ENCODE measurements at places on chromosomes 7 and 10.

DNA sequence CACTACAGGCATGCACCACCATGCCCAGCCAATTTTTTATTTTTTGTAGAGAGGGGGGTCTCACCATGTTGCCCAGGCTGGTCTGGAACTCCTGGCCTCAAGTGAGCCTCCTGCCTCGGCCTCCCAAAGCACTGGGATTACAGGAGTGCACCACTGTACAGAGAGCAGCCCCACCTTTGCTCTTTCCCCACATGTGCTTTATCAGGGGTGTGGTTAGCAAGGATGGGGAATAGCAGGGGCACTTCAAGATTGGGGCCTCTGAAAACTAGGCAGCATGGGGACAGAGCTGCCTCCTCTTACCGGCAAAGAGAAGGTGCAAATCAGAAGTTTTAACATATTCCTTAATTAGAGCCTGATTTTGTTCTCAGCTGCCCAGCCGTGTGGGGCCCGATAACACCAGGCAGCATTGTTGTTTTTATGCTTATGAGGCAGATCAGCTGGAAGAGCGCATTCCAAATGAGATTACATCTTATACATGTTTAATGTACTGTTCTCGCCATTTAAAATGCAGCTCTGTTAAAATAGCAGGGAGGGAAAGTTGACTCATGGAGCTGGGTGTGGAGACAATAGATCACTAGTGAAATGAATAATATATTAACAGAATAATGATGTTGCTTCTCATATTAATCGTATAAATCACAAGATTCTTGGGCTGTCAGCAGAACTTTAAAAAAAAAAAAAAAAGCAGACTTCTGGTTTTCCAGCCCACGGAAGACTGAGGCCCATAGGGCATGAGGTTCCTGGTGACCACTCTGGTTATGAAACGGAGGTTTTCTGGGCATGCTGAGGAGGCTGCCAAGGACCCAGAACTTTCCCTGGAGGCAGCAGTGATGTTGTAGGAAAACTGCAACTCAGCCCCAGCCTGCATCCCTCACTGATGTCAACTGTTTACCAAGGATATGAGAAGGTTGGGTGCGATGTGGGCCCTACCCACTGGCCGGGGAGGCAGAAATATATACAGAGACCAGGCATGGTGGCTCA is 62.5 kb downstream of the TMEM130 start:
- no peak for DNase-seq

DNA sequence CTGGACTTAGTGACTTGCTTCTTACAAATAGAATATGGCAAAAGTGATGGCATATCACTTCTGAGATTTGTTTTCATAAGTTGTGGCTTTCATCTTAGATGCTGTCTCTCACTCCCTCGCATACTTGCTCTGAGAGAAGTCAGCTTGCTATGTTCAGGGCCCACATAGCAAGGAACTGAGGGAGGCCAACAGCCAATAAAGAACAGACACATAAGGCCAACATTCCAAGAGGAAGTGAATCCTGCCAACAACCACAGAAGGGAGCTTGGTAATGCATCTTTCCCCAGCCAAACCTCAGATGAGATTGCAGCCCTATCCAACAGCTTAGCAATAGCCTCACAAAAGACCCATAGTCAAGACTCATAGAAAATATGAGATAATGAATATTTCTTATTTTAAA is 39.2 kb upstream of the DMTF1 start:
- no peak for DNase-seq

DNA sequence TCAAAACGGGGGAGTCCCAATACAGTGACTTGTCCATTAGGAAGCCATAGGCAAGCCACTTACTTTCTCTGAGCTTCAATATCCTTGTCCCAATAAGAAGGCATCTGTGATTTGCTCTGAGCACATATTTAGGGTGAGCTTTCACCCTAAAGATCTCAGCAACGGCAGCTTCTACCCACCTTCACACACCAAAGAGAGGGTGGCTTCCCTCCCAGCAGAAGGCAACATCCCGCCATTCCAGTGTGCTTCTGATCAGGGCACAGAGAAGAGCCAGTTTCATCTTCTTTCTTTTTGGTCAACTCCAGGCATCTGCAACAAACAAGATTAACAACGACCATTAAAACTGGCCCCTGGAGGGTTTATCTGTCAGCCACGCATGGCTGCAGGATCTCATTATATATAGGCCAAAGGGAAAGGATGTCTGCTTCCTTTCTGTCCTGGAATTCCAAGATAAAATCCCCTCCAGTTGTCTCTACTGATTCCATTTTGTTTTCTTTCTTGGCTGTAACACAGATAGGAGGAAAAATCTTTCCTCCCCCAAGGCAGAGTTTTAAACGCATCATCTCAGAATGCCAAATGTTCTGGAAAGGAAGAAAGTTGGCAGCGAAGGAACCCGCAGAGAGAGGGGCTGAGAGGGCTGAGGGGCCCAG is 491 bp upstream of the SH2D4B start:
- no peak for DNase-seq

DNA sequence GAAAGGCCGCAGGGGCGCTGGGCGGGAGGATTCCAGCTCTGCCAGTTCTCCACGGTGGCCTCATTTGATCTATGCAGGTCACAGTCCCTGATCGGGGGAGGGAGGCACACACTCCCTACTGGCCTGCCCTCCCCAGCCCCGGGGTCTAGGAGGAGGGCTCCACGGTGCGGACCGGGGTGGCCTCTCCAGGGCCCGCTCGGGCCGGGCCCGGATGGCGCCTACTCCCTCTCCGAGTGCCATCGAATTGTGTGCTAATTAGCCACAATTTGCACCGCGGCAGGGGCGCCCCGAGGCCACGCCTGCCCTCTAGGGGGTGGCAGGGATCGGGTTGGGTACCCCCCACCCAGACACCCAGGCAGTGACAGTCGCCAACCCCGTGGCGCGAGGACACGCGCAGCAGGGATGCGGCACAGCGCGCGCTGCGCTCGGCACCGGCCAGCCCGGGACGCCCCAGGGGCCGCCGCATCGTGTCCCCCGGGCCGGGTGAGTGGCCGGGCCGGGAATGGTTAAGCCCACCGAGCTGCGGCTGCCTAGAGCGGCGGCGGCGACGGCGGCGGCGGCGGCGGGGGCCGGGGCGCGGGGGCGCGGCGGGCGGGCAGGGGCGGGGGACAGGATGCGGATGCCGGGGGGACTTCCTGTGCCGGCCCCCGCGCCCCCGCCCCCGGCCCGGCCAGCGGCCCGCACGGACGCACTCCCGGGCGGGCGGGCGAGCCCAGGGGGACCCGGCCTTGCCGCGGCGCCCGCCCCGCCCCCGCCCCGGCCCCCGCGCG is at the start of gene ZNF853:
TSS of gene ZNF853 (plus strand) at position 658 of the 770 bp plus-strand sequence. CDS start 565 bp downstream, outside the sequence.
- DNase-seq, result no peak

DNA sequence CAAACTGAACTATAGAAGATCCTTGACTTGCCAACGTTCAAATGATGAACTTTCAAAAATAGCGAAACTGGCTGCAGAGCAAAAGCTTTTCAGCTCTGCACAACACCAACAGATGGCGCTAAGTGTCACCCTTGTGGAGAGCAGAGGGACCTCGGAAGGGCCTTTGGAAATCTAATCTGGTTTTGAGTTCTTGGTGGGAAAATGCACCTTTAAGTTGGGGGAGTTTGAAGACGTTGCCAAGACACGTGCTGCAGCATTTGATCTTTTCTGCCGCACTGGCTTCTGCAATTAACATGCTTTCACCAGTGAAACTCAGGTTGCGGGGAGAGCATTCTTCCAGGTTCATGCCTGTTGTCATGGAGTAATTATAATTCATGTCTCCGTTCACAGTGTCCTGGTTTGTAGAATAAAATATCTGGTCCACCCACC is 26.3 kb upstream of the WDR11 start:
- DNase-seq, result no peak

DNA sequence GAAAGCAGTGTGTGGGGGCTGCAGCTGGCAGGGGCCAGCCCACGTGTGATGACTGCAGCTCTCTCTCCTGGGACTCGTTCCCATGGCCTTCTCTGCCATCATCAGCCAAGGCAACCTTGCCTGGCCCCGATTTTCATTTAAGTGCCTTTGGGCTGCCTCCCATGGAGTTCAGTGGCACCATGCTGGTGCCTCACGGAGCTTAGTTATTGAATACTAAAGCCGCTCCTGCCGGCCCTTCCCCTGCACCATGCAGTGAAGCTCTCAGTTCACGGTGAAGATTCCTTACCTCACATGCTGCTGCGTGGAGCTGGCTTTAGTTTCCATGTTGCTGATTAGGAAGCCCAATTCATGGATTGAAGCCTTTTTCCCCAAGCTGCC is 141.5 kb upstream of the EEPD1 start:
- DNase-seq, result no peak
